ENCODE measurements at places on chromosomes 11 and 22.

GRCh38 chr22:17350292-17350691 lies 19.0 kb upstream of the CECR2 start:
- DNase-seq, result peak; percentile 68

DNA sequence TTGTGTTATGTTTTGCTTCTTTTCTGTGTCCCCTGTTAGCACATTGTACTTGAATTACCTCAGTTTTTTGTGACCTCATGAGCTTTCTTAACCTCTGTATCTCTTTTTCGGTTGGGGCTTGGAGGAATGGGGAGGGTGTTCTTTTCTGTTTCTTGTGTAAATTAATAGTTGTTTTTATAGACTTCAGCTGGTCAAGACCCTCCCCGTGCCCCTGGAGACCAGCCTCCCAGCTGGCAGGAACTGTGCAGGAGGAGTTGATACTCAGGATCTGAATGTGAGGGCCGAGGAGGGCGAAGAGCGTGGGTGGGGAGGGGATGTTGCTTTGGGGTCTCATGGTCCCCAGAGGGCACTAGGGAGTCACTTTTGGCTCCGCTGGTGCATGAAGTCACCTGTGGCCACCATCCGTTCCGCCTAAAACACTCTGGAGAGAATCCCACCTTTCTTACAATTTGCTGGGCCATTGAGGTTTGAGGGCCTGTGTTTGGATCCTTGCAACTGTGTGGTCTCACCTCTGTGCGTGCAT lies 44.3 kb upstream of the NNMT start:
- DNase-seq, result no peak

GRCh38 chr11:129815596-129816461 lies at the start of gene TMEM45B:
Gene TMEM45B (plus strand): TSS chr11:129815848. CDS start chr11:129852483, 36,635 bp downstream.
- no peak for DNase-seq

- DNase-seq, result peak; percentile 55
These were observed 71.4 kb upstream of the MPEG1 start for GRCh38 chr11:59283825-59284772.

- DNase-seq, result peak; percentile 52
These were observed 42.8 kb downstream of the TNRC6B start for GRCh38 chr22:40220316-40221054.

- DNase-seq, result no peak
These were observed 16.7 kb downstream of the SHANK2 start for GRCh38 chr11:71235719-71236118.

DNA sequence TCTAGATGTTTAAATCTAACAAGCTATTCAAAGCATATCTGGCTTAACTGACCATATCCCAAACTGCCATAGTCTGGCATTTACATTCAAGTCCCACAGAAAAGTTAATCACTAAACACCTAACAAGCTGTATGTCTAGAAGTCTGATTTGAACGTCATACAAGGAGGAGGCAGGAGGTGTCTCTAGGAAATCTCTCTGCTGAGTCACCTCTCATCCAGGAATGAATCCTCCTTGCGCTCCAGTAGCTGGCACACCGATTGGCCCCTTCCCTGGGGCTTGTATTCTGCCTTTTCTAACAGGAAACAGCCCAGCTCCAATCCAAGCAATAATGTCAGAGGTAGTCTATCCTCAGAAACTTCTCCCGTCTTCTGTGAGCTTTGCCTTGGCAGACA lies 31.8 kb downstream of the FEZ1 start:
- no peak for DNase-seq

- DNase-seq, result no peak
These were observed 961 bp downstream of the SUSD2 start for GRCh38 chr22:24181996-24182899.

All from myocyte (in vitro differentiated cells).